Suppressor macrophage (primary cell): ENCODE measurements at places on chromosomes 4 and X.

DNA sequence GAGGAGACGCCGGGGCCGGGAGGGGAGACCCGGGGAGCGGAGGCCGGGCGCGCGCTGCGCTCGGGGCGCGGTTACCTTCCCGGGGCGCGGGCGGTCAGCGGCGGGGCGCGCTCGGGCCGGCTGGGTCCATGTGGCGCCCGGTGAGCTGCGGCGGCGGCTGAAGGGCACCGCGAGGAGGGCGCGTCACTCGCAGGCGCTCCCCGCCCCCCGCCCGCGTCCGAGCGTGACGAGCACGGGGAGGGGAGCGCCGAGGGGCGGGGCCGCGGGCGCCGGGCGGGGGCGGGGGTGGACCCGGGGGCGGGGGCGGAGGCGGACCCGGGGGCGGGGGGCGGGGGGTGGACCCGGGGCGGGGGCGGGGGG is at the start of gene CPLX1:
Gene CPLX1, minus strand, starts transcription at position 159 of the 360 bp plus-strand sequence. CDS start 1,607 bp downstream, outside the sequence.
- DNase-seq, result peak; percentile 18

DNA sequence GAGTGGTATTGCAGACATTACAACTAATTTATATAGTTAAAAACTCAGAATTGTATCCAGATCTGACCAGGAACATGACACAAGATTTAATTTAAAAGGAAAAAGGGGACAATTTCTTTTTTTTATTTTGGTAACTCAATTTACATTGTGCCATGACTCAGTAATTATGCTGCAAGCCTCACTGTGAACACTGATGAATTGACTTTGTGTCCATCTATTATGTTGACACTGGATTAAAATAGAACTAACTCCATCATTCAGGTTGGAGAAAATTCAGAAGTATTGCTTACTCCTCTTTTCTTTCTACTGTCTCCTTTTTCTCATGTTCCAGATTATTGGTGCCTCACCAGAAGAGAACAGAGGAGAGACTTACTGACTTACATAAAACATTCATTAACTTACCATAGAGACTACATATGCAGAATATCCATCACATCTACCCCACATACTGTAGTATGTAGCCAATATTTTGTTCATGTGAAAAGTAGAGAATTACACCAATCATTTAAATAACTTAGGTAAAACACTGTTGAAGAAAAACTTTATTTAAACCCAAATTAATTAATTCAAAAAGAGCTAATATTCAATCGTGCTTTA is 15.8 kb upstream of the LEF1 start:
- DNase-seq, result no peak

GRCh38 chr4:2263926-2264321 is 2.0 kb upstream of the MXD4 start:
- no peak for DNase-seq

- DNase-seq, result peak; percentile 20
Measured at GRCh38 chr4:76545226-76545884, 110.3 kb downstream of the SHROOM3 start.

DNA sequence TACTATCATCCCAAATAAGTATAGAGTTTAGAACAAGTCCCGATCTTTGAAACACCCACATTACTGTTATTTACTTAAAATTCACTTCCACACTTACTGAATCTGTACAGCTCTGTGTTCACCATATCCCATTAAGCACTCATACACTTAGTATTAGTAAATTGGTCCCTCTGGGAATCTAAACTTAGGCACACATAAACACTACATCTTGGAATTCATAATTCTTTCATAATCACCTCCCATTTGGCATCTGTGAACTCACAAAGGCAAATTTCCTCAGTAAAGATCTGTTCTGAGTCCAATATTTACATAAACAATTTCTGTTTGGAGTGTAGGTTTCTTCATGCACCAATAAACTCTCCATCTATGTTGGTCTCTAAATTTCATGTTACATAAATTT is 52.6 kb upstream of the PPARGC1A start:
- no peak for DNase-seq

GRCh38 chrX:24925430-24925829 is 90.3 kb downstream of the ARX start:
- DNase-seq, result no peak

GRCh38 chr4:187174749-187175148 is 451.1 kb upstream of the FAT1 start:
- DNase-seq, result no peak

GRCh38 chrX:107398115-107398514 is 51.3 kb upstream of the FRMPD3 start:
- DNase-seq, result no peak

DNA sequence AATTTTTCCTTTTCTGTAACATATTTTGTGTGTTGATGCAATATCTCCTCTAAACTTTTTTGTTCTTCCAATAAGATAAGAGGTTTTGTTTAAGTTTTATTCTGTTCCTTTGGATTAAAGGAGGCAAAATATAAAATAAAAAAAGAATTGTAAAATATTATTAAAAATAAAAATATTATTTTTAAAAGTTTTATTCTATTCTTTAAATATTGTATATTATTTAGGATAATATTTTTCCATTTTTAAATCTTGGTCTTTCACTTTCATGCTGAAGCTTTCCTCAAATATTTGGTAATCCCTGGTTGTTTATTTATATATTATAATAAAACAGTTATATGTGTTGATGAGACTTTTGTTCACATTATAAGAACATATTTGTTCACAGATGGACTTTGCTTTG is 187.9 kb upstream of the PDE5A start:
- DNase-seq, result no peak
